SHP77 (cell line): ENCODE measurements at places on chromosomes 2 and 18.

GRCh38 chr18:60022671-60023276 is 123.0 kb downstream of the PMAIP1 start:
- no peak for DNase-seq

- DNase-seq: no peak
Measured at GRCh38 chr2:190964170-190964795, 49.7 kb downstream of the STAT1 start.

DNA sequence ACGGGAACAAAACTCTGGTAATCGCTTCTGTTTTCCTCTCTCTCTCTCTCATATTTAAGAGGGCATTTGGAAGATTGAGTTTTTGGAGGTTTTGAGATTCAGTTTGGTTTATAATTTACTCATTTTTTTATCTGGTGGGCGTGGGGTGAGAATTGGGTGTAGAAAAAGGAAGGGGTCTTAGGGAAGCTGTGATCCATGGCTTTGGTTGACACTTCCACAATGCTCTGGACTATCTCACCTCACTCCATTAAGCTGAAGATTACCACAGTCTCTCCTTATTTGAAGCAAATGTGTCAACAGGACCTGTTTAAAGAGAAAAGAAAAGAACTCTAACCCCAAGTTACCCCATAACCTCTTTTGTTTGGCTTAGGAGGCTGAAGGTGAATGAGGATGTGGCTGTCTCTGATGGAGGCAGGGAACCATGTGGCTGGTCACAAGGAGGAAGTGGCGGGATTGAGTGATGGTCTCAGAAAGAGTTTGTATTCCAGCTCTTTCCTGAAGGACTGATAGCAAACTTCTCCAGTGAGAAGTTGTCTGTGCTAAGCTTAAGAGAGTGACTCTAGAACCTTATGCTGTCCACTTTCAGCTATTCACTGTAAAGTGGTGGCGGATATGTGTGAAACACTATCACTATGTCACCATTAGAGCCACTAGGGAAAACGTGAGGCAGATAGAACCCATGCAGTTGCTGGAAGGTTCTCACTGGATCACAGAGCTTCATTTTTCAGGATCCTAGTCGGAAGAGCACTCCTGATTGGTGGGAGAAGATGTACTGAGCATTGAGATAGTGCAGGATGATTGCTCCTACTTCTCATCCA is 934 bp downstream of the ZNF804A start:
- DNase-seq: peak; percentile 57

GRCh38 chr2:39661826-39662225 is 3.9 kb upstream of the TMEM178A start:
- DNase-seq: no peak

DNA sequence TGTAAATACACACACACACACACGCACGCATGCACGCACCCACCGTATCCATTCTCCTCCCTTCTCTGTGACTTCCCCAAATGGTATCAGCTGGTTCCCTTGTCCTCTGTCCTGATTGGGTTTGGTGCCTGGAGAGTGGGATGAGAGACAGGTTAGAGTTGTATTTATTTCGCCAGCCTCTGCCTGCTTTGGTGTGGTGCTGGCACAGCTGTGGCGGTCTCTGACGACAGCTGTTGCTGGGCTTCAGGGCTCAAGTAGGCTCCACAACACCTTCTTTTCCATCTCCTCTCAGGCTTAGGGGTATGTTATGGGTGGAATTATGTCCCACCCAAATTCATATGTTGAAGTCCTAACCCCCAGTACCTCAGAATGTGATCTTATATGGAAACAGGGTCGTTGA is 94.9 kb upstream of the ITGA6 start:
- DNase-seq: no peak

DNA sequence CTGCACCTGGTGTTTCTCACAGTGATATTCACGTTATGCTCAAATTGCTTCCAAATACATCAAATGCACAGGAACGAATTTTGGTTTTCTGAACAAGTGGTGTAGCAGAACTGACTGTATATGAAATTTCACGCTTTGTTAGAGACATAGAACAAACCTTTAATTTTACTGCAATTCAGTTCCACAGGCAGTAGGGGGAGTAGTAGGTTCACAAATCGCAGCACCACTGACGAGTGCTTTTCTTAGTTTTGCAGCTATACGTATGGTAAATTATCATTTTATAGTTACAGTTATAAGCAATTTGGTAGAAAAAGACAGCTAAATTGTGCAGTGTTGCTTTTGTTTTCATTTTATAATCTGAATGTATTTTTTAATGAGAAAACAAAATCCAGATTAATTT is 113.3 kb downstream of the KIAA1328 start:
- DNase-seq: peak; percentile 18

GRCh38 chr2:26485725-26486418 is 7.9 kb upstream of the OTOF start:
- DNase-seq: no peak

DNA sequence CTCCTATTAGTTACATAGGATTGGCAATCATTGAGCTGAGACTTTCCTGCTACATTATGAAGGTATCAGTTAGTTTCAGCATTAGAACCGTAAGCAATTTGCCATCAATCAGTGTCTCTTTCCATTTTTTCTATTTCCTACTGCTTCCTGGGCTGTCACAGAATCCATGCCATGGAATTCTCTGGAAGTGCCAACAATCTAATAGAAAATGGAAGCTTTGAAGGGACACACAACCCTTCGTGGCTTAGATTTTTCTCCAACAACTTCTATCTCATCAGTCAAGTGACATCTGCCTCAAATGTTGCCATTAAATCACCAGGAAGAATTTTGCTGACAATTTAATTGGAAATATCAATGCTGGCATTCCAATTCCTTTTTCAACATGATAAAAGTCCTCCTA is 183.5 kb upstream of the PARD3B start:
- no peak for DNase-seq

GRCh38 chr2:233433794-233434193 is 79.5 kb downstream of the DGKD start:
- no peak for DNase-seq

DNA sequence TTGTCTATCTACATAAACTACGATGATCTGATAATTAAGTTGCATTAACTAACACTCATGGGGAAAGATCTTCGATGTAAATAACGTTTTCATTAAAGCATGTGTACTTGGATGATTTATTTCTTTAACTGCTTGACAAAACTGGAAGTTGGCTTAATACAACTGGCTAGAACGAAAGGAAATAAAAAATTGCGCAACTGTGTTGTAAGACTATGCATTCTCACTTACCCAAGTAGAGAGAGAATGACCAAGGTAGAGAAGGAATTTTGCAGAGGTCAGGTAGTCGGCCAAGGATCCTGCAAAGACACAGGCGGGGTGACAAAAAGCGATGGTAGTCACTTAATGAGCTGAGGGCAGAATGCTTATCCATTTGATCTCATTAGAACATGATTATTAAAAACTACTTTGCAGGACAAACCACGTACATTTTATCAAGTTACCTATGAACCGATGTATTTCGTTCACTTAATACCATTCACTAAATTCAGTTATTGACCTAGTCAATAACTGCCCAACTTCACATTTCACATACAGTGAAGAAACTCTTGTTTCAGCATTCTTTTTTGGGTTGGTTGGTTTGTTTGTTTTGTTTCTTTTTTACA is 900 bp downstream of the SLC40A1 start:
- no peak for DNase-seq

- no peak for DNase-seq
Measured at GRCh38 chr2:89850481-89850880, 1159.0 kb downstream of the RPIA start.

GRCh38 chr2:231409776-231410175 is 14.3 kb downstream of the B3GNT7 start:
- no peak for DNase-seq

DNA sequence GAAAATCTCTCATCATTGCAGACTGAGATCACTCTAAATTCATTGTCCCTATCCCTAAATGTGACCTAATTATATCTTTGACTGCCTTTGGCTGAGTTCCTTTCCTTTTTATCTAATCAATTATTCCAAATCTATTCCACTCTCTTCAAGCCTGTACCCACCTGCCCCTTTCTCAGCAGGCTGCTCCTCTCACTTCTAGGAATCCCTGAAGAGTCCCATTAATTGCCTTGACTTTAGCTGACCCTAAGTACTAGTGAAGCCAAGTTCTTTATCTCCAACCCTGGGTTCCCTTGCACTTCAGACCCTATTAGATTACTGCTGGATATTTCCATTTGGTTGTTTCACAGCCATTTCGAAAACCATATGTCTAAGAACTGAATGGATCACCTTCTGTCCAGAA is 102.8 kb downstream of the GREB1L start:
- DNase-seq: no peak

DNA sequence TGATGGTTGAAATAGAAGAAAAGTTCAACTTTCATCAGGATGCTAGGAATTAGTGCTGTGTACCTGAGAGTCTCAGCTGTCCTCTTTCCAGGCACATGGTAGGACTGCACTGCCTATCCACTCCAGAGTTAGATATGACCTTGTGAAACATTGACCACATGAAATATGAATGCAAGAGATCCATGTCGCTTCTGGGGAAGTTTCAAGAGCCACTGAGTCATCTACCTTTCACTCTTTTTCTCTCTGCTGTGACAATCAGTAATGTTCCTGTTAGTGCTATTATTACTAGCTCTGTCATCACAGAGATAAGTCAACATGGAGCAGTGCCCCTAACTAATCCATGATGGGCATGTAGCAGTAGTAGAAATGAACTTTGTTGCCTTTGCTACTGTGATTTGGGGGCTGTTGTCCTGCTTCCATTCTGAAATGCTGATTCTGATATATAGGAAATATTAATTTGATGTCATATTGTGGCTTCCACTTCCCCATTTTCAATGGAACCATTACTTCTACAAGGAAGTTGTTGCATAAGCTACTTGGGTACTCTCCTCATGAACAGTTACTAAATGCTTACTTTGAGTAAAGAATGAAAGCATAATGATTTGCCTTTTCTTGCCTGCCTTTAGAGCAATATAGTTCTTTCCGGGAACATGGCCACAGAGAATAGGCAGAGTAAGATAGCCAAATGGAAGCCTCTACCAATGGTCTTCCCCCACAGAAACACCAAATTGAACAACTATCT is 192.8 kb upstream of the ZNF521 start:
- DNase-seq: no peak

- peak; percentile 54 for DNase-seq
Measured at GRCh38 chr2:220123751-220124150, 496.3 kb downstream of the SLC4A3 start.

- peak; percentile 41 for DNase-seq
Measured at GRCh38 chr2:68828887-68829708, 42.1 kb downstream of the BMP10 start.

DNA sequence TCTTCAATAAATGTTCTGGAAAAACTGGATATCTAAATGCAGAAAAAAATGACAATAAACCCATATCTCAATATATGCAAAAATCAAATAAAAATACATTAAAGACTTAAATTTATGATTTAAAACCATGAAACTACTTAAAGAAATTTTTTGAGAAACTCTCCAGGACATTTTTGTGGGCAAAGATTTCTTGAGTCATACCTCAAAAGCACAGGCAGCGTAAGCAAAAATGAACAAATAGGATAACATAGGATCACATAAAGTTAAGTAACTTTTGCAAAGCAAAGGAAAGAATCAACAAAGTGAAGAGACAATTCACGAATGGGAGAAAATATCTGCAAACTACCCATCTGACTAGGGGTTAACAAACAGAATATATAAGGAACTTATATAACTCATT is 1545.5 kb downstream of the SUCLG1 start:
- no peak for DNase-seq

GRCh38 chr2:232955856-232956255 is 57.2 kb downstream of the NGEF start:
- DNase-seq: no peak

DNA sequence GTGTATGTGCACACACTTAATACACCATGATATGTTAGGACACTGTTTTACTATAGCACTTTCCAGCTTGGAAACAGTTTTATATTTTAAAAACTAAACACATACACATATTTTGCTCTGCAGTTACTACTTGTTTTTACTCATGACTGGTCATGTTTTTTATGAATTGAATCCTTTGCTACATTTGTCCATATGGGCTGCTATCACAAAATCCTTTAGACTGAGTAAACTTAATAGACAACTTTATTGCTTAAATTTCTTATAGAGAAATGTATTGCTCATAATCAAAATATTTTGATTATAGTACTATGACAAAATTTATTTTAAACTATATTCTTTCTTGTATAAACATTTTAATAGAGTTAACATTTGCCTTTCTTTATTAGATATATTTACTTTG is 314.8 kb downstream of the RBM43 start:
- DNase-seq: no peak

DNA sequence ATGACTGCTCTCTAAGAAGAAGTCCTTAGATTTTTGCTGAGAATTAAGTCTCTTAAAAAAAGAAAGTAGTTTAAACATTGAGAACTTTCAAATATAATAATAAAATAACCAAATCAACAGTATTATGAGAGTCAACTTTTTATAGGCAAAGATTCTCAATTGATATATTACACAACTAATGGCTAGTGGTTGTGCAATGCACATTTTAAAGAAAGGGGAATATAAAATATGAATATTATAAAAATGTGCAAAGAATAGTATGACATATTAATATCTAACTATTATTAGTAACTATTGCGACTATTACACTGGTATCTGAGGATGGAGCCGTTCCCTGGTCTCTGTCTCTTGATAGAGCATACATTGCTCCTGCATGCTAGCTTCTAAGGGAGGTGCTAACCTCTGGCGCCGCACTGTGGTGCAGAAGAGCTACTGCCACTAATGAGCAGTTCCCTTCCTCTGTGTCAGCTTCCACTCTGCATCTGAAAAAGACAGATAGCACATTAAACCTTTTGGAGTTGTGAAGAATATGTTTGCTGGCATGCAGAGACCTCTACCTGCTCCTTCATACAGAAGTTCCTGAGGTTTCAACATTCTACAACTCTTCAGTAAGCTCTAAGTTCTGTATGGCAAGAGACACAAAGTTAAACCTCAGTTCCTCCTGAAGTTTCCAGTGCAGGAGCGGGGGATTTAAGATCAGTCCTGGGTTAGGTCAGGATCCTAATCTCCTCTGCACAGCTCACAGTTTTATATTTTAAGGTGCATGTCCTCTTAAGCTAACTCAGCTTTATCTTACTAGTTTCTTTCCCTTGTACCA is 3.5 kb upstream of the SLC9A2 start:
- peak; percentile 27 for DNase-seq

DNA sequence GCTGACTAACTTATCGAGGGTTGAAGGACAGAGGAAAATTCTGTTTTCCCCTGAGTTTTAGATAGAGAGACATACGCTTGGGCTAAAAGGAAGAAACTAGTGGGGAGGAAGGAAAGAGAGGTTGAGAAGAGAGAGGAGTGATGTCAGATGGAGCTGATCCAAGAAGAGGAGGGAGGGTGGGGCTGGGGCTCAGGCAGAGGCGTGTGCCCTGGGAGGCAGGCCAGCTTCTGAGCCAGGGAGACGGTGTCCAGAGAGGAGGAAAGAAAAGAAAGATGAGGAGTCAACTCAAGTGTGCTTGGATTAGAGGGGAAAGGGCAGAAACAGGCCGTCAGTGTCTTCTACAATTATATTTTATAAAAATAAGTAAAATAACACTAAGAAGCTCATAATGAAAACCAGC is 56.2 kb downstream of the EMILIN2 start:
- DNase-seq: no peak

DNA sequence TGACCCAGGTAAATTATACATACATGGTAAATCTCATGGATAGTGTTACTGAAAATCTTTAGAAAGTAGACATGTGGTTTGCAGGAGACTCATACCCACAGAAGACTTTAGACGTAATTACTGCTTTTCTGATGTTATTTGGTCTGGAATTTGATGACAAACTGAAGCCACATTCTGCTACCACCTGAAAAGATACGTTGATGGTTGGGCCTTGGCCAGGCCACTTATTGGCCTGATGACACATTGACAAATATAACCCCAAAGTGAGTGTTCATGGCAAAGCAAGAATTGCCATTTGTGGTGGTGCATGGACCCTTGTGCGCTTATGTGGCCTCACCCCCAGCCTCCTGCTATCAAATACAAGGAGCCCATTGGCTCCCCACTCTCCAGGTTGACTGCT is 155.6 kb downstream of the METTL4 start:
- DNase-seq: no peak
